ENCODE measurements at places on chromosomes 4 and X. TPM values are rescaled to one million over a fixed set of nuclear protein-coding genes. Genes with fewer than 3 reads are reported as not detected.

GRCh38 chrX:27008486-27008885, 454.7 kb downstream of the PPP4R3C start:
- no peak for DNase-seq

GRCh38 chr4:140901736-140902336, 145.7 kb upstream of the TBC1D9 start:
- DNase-seq, result no peak

DNA sequence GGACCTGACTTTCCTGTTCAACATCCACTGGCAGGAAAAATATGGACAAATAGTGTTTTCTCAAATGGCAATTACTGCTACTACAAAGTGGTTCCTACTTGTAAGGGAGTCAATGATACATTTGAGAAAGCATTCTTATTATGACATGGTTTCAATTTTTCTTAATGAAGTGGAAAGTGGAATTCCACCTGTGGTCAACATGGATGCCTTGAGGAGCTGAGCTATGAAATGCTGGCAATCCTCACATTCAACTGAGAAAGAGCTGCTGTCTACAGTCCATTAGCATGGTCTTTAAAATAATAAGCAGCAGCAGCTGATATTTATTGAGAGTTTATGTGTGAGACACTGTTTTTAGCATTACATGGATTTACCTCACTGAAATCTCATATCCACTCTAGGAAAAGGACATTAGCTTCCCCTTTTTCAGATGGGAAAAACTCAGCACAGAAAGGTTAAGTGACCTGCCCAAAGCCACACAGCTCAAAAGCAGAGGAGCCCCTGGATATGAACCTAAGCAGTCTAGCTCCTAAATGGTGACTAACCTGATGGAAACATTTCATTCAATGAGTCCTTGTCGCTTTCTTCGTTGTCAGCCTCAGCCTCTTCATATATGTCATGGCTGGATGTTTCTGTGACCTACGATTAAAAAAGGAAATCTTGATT, 29.2 kb downstream of the MAP7D3 start:
- DNase-seq, result no peak

GRCh38 chr4:121765971-121766538, 1.1 kb upstream of the SMIM43 start:
- DNase-seq, result no peak

DNA sequence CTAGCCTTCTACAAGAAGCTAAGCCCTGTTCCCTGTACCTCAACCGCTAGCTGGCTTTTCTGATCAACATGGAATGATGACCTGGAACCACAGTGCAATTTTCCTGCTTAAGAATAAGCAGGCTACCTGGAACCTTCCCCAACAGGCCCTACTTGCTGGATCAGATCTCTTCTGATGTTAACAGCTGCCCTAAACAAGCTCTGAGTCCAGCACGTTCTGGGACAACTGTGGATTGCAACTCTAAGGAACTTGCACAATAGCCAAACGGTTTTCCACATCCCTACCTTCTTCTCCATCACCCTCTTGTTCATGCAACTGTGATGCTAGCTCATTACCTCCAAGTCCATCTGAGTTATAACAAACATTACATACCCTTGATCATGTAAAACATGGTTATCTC, 19.8 kb downstream of the ATP8A1 start:
- DNase-seq, result no peak

DNA sequence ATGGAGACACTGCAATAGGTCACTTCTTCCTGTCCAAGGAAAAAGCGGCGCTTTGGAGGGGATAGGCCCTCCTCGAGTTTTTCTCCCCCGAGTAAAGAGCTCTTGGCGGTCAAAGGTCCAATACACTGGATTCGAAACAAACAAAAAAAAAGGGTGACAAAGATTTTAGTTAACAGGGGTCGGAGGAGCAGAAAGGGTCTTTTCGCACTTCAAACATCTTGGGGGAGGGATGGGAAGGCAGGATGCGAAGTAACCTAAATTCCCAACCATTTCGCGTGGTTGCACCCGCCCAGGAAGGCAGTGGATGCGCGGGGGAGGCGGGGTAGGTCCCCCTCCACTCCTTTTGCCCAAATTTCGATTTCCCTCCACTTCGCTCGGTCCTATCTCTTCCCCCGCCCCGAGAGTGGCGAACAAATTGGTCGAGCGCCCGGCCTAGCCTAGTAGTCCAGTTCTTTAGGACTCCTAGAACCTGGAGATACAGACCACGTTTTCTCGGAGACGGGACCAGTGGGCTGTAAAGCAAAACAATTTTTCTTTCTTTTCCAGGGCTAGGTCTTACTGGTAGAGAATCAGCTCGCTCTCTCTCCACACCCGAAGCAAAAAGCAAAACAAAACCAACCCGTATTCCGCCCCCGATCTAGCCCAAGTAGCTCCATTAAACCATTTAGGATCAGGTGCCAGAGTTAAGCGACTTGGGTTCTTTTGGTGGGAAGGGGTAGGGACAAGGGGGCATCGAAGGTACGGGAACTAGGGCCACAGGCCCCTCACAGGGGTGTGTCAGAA, 2.0 kb upstream of the STAG2 start:
- peak; percentile 12 for DNase-seq

GRCh38 chrX:149799095-149799714, 17.5 kb downstream of the MAGEA9 start:
- no peak for DNase-seq

DNA sequence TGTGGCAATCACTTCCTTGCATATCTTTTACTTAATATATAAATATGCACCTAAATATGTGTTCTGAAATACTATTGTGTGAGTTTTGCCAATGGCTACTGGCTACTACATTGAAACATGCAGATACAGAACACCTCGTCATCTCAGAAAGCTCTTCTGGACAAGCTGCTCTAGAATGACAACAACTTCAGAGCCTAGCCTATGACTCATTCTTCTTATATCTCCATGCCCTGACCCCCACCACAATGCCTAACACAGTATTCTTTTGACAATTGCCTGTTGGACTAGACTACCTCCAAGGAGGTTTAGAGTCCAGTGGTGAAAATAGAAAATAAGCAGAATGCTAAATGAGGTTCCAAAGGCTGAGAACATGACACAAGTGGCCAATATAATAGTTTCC, 17.6 kb upstream of the DMP1 start:
- no peak for DNase-seq

- peak; percentile 28 for DNase-seq
These were observed 58.6 kb downstream of the DDX60L start for GRCh38 chr4:168421671-168422070.

DNA sequence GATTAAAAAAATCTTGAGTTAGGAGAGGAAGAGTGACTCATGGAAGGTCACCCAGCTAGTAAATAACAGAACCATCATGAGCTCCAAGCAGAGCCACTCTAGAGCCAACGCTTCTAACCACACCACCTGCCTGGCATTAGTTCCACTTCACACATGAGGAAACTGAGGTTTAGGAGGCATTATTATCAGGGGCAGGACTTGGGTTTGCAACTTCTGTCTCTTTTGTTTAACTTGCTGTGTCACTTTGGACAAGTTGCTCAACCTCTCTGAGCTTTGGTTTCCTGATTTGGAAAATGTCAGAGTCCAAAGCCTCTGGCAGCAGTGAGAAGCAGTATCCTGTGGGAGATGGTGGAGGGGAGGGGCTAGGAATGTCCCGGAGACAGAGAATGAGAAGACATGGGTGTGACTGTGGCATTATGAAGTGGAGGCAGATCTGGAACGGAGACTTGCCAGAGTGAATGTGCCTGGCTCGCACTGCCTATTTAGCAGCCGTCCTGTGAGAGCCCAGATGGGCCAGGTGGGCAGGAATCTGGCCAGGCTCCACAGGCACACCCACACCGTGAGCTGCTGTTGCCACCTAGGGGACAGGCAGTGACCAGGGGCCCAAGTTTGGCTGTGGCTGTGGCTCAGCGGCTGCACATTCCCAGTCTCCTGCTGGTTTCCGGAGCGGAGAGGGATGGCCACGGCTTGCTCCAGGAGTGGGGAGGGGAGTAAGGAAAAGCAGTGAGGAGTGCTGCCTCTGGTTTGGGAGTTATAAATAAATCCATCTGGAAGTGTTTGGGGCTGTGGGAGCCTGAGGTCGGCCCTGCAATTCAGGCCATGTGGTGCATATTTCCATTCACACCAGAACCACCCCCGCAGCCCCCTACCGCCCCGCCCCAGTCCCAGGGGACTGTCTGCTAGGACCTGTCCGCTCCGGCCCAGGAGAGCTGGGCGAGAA, 93.4 kb downstream of the NHSL2 start:
- no peak for DNase-seq

DNA sequence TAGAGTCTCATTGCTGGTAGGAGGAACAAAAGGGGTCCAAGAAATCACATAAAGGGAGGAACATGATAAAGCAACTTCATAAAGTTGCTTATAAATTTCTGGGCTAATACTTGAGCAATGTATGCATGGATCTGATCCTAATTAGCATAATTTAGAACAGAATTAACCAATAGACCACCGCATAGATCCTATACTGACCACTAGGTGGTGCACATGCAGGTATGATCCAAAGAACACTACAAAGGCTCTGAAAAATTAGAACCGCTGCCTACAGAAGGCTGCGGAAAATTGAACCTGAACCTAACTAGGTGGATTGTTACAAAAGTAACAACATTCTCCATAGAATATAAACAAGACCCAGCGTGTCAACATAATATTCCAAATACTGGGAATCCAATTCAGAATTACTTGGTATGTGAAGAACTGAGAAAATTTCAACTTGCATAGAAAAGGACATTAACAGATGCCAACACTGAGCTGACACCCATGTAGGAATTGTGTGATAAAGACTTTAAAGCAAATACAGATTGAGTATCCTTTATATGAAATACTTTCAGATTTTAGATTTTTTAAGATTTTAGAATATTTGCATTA, 23.3 kb downstream of the BRCC3 start:
- peak; percentile 41 for DNase-seq

GRCh38 chr4:124066595-124066994, 645.9 kb downstream of the ANKRD50 start:
- no peak for DNase-seq

DNA sequence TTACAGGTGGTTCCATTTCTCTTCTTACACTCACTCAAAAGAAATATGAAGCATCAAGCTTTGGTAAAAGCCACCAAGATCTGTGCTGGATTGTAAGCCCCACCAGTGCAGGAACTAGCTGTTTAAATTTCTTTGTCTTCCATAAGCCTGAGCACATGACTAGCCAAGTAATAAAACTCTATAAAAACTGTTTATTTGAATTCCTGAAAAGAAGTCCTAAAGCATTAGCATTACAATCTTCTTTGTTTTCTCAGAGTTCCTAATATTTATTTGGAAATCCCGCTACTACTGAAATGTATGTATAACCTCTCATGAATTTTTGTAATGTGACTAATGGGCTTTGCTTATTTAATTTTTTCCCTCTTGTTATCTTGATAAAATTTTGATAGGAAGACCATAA, 65.9 kb downstream of the IQCM start:
- DNase-seq, result no peak

- no peak for DNase-seq
These were observed 134.4 kb upstream of the JADE1 start for GRCh38 chr4:128675083-128675482.

GRCh38 chr4:6568689-6569332, 6.2 kb upstream of the MAN2B2 start:
- DNase-seq, result no peak

DNA sequence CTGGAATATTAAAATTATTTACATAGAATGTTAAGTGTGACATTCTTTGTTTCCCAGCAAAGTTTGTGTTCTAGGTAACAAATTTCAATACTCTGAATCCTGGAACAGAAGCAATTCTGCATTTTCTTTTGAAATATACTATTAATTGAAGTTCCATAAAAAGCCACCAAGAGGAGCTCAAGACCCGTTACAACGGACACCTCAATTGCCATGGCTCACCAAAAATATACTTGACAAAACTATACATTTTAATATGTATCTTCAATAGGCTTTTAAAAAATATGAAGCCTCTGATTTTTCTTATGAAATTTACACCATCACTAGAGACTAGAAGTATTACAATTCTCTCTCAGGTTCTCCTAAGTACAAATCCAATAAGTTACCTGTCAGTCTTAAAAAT, 111.4 kb downstream of the NYX start:
- DNase-seq, result peak; percentile 7

- no peak for DNase-seq
These were observed 178.5 kb upstream of the CTSO start for GRCh38 chr4:156132196-156132595.

DNA sequence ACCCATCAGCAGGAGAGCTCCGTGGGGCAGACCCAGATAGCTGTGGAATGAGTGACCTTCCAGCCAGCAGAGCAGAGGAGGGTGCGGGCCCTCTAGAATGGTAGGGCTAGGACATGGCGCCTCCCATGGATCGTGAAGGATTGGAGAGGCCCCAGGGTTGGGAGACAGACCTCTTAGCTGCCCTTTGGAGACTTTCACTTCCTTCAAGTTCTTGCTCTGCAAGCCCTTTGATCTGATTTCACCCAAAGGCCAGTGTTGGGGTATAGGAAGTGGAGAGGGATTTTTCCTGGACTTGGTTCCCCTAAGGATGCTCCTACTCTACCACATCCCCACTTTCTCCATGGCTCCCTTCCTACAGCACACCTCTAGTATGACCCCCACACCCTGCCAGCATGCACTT, 3.0 kb downstream of the SASH3 start:
- no peak for DNase-seq

DNA sequence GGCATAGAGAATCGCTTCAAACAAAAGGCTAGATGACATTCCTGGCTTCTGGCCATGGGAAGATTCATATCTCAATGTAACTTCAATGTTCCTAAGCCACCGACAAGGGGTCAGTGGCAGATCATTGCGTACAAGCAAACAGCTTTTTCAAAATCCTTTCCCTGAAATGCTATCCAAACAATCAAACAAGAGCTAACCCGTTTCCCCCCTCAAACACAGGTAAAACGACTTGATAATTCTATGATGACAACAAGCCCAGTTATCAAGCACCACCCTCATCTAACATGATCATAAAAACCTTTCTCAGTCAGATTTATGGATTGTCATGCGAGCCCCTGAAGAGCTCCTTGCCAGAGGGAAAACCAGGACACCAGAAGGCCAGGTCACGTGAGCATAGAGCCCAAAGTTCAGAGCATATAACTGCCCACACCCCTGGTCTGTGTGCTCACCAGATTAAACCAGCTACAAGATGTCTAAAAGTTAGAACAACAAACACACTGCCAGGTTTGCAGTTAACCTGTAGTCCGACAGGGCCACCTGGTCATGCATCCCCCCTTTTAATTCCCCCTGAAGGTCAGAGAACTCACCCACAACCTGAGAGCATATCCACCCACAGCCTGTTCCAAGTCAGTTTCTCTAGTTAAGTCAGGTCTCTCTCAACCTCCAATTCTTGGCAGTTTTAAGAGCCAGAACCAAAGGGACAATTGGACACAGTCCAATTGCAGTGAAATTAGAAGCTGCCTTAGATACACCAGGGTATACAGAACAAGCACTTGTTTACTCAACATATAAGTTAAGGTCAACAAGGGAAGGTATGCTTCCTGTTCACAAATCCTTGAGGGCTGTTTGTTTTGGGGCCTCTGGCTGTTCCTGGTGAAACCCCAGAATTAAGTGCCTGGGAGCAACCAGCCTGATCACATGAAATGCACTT, 248.1 kb upstream of the PPARGC1A start:
- DNase-seq, result no peak

The NPY1R gene
- not detected for total RNA-seq

The BBS12 gene
- 0.89 TPM for total RNA-seq

The ERCC6L gene
- 11.3 TPM for total RNA-seq

The SPANXN5 gene
- total RNA-seq, result not detected

The ABLIM2 gene
- total RNA-seq, result 0.32 TPM

The SSX4B gene
- total RNA-seq, result not detected

The PARM1 gene
- total RNA-seq, result 0.07 TPM

The NALF2 gene
- total RNA-seq, result 0.13 TPM

All from activated CD8-positive, alpha-beta T cell treated with anti-CD3 and anti-CD28 coated beads for 36 hours (primary cell).